ENCODE measurements at places on chromosomes 1 and 21.

DNA sequence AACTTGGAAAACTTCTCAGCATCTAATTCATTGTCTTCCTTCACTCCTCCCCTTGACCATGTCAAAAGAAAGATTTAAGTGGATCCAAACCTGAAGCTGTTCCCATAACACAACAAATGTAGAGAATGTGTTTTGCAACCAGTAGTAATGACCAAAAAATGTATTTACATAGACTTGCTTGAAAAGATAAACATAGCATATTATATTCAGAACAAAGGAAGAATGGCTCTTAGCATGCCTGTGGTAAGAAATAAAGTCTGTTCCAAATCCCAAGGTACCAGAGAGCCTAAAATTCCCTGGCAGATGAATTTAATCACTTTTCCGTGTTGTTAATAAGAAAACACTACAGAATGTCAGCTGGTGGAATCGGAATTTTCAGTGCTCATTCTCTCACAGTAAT, 36.8 kb downstream of the FMO3 start:
- DNase-seq, result no peak

- DNase-seq, result peak; percentile 70
Measured at GRCh38 chr1:16420424-16421118, 16.7 kb downstream of the SPATA21 start.

- no peak for DNase-seq
Measured at GRCh38 chr1:210362526-210362925, 33.8 kb downstream of the HHAT start.

- DNase-seq, result no peak
Measured at GRCh38 chr1:28482138-28482537, 23.7 kb upstream of the RCC1 start.

GRCh38 chr21:38165466-38166172, 91.2 kb upstream of the KCNJ15 start:
- DNase-seq, result no peak

DNA sequence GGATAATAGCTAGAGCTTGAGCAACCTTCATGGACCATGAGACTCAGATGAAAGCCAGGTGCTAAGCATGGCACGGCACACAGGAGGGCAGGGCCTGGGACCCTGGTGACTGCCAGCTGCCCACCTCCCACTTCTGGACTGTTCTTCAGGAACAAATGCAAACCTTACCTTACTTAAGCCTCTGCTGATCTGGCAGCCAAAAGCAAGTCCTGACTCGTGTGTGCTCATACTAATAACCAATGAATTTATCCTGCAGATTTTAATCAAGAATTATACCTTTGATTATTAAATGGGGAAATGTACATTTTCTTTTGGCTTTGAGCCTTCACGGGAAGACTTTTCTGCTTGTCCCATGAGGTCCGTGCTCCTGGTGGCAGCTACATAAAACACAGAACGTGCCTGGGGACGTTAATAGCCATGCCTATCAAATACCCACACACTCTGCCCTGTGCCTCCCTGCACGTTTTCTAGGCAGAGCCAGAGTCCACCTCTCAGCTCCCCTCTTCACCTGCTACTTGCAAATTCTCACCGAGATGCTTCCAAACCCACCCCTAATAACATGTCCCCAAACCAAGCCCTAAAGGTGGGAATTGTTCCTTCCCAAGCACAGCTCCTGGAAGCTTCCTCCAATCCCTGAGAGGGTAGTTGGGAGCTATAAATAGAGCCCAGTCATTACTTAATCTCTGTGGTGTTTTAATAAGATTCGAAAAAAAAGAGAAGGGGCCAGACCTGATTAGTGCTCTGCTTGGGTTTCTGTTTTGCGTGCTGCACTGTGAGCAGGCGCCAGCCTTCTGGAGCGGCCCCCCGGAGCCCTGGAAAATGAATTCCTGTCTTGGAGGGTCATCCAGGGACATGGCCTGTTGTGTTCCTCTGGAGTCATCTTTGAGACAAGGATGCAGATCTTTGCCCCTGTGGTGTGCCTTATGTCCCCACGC, 33.5 kb downstream of the SLC1A7 start:
- DNase-seq, result no peak

GRCh38 chr21:28712411-28712810, 280.3 kb downstream of the LTN1 start:
- no peak for DNase-seq

DNA sequence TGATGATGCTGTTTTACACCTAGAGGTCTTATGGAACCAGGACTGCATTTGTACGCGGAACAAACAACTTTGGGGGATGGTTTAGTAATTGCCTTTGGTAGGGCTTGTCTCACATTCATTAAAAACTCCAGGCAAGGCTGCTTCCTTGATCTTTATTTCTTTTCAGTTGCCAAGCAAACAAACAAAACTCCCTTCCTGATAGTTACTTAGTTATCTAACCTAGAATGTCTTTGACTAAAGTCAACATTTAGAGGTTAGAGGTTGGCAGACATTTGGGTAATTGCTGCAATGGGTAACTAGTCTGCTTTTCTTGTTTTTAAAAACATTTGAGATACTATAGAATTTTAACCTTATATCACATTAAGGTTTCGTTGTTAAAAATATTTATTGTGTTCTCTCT, 500.9 kb upstream of the PTBP2 start:
- no peak for DNase-seq

GRCh38 chr21:18382141-18382540, 21.4 kb downstream of the TMPRSS15 start:
- no peak for DNase-seq

- DNase-seq, result no peak
Measured at GRCh38 chr1:25958465-25958864, 39.4 kb downstream of the PAFAH2 start.

GRCh38 chr1:168321945-168322344, 41.3 kb downstream of the TBX19 start:
- DNase-seq, result no peak

Measured in CD4-positive, alpha-beta T cell treated with Interleukin-15 for 4 hours (primary cell).